ENCODE measurements at places on chromosomes 1 and 21.

DNA sequence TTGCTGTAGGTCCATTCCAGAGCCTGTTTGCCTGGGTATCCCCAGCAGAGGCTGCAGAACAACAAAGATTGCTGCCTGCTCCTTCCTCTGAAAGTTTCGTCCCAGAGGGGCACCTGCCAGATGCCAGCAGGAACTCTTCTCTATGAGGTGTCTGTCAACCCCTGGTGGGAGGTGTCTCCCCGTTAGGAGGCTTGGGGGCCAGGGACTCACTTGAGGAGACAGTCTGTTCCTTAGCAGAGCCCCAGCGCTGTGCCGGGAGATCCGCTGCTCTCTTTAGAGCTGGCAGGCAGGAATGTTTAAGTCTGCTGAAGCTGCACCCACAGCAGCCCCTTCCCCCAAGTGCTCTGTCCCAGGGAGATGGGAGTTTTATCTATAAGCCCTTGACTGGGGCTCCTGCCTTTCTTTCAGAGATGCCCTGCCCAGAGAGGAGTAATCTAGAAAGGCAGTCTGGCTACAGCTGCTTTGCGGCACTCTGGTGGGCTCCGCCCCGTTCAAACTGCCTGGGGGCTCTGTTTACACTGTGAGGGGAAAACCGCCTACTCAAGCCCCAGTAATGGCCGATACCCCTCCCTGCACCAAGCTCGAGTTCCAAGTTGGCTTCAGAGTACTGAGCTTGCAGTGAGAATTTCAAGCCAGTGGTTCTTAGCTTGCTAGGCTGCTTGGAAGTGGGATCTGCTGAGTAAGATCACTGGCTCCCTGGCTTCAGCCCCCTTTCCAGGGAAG, 8.7 kb upstream of the SLC25A24 start:
- no peak for DNase-seq

GRCh38 chr1:7670334-7671145, 100.6 kb upstream of the VAMP3 start:
- no peak for DNase-seq

DNA sequence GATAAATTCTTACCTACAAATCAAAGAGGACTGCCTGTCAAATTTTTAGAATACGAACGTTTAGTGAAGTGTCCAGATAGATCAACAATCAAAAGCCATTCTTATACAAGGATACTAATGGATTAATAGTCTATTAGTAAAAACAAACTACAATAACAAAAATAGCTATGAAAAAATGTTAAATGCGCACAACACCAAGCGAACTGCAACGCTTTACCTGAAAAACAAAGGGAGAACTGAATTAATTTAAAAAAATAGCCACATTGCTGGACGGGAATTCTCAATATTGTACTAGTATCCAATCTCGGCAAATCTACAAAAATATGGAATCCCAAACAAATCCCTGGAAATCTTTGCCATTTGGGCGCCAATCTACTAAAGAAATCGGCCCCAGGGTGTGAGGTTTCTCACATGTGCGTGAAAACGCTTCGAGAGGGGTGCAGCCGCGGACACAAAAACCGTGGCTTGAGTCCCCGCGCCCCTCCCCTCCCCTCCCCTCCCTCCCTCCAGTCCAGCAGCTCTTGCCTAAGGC, 55.6 kb downstream of the TRAF5 start:
- no peak for DNase-seq

DNA sequence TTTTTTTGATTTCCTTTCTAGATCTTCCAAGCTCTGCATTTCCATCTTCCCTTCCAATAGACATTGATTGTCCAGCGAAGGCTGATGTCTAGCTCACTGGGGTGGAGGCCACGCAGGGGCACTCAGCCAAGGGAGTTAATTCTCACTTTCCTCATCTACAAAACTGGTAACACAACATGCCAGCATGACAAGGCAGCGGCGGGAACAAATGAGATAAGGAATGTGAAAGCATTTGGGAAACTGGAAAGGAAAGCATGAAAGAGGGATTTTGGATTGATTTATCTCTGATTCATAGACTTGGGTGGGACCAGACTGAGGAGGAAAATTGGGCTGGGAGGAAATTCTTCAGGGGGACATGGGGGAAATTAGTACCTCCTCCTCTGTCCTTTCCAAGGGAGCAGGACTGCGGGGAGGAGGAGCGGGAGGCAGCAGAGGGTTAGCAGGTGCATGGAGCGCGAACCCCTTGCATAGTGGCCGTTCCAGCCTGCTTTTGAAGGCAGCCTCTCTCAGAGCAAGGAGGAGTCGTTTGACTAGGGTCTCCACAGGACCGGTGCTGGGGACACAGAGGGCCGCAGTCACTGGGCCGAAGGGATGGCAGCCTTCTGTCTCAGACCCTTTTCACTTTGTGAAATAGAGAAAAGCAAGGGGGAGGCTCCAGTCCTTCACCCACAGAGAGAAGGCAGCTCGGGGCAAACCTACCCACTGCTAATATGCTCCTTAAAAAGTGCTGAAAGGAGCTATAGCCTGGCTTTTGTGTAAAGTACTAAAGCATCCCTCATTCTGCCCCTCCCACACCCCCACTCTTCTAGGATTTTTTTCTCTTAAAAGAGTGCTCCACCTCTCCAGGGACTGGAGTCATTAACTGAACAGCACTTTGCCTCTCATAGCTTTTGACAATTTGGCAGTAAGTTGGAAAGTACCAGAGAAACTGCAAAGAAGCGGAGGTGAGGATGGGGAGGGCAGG, 89.2 kb downstream of the PLXNA2 start:
- no peak for DNase-seq

DNA sequence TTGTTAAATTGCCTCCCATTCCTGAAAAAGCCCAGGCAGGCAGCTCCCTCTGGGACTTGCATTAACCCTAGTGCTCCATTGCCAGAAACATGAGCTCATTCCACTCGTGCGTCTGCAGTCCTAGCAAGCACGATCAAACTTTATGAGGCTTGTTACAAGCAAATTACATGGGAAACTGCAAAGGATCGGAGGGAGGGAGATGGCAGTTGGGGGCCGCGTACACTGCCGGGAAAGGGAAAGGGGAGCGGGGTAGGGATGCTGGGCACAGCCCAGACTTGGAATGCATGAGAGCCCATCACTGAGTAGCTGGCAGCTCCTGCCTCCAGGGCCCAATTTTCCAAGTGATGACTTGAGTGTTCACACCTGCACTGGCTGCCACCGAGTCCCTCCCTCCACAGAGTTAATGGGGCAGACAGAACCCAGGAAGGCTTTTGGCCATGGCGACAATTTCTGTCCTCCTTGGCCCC, 169.9 kb downstream of the BRINP2 start:
- DNase-seq, result no peak

- no peak for DNase-seq
These were observed 9.5 kb downstream of the FAM131C start for GRCh38 chr1:16063921-16064320.

GRCh38 chr21:38012672-38013071, 96.4 kb upstream of the KCNJ6 start:
- no peak for DNase-seq
